Endothelial cell of umbilical vein (primary cell): ENCODE measurements at places on chromosomes 1 and 21. TPM values are rescaled to one million over a fixed set of nuclear protein-coding genes. Genes with fewer than 3 reads are reported as not detected.

GRCh38 chr1:109639841-109640184 lies 16.1 kb upstream of the GSTM4 start:
- DNase-seq = no peak
- H3K27ac ChIP-seq = no peak overlapping the region
- no peaks in the 10 kb centered on the region for H3K27me3 ChIP-seq
- H3K4me1 ChIP-seq = no peaks in the 10 kb centered on the region

GRCh38 chr1:16083486-16083885 lies 10.0 kb upstream of the FAM131C start:
- no peaks in the 10 kb centered on the region for H3K36me3 ChIP-seq
- H3K27ac ChIP-seq = no peak overlapping the region
- no peak overlapping the region for H3K4me3 ChIP-seq
- H3K27me3 ChIP-seq = no peaks in the 10 kb centered on the region
- no peaks in the 10 kb centered on the region for H3K4me1 ChIP-seq

- DNase-seq = no peak
- no peaks in the 10 kb centered on the region for H3K36me3 ChIP-seq
- no peak overlapping the region for H3K27ac ChIP-seq
- no peaks in the 10 kb centered on the region for H3K4me1 ChIP-seq
- no peak overlapping the region for H3K4me3 ChIP-seq
These were observed 82.1 kb downstream of the RRAGC start for GRCh38 chr1:38777464-38777957.

GRCh38 chr21:18451670-18452069 lies 48.1 kb upstream of the TMPRSS15 start:
- no peaks in the 10 kb centered on the region for H3K27me3 ChIP-seq
- no peaks in the 10 kb centered on the region for H3K4me1 ChIP-seq
- H3K27ac ChIP-seq = no peak overlapping the region
- no peak overlapping the region for H3K4me3 ChIP-seq

GRCh38 chr1:87180682-87181081 lies 148.0 kb upstream of the LMO4 start:
- H3K27ac ChIP-seq = no peak overlapping the region
- H3K4me1 ChIP-seq = no peaks in the 10 kb centered on the region
- H3K36me3 ChIP-seq = no peaks in the 10 kb centered on the region
- H3K4me3 ChIP-seq = no peak overlapping the region
- no peaks in the 10 kb centered on the region for H3K27me3 ChIP-seq

GRCh38 chr1:87129038-87129437 lies 199.6 kb upstream of the LMO4 start:
- H3K4me1 ChIP-seq = peaks cover 2% of the 10 kb centered on the region
- H3K27me3 ChIP-seq = peaks cover 10% of the 10 kb centered on the region
- no peak overlapping the region for H3K27ac ChIP-seq
- DNase-seq = no peak
- no peak overlapping the region for H3K4me3 ChIP-seq
- H3K36me3 ChIP-seq = no peaks in the 10 kb centered on the region

- DNase-seq = no peak
- H3K4me1 ChIP-seq = peaks cover 7% of the 10 kb centered on the region
- no peak overlapping the region for H3K4me3 ChIP-seq
- H3K36me3 ChIP-seq = peaks cover 2% of the 10 kb centered on the region
- H3K27ac ChIP-seq = no peak overlapping the region
These were observed 868.0 kb downstream of the USP25 start for GRCh38 chr21:16597753-16598152.

GRCh38 chr1:150212070-150212469 lies 23.8 kb downstream of the ANP32E start:
- H3K4me3 ChIP-seq = no peak overlapping the region
- DNase-seq = no peak
- no peaks in the 10 kb centered on the region for H3K27me3 ChIP-seq

DNA sequence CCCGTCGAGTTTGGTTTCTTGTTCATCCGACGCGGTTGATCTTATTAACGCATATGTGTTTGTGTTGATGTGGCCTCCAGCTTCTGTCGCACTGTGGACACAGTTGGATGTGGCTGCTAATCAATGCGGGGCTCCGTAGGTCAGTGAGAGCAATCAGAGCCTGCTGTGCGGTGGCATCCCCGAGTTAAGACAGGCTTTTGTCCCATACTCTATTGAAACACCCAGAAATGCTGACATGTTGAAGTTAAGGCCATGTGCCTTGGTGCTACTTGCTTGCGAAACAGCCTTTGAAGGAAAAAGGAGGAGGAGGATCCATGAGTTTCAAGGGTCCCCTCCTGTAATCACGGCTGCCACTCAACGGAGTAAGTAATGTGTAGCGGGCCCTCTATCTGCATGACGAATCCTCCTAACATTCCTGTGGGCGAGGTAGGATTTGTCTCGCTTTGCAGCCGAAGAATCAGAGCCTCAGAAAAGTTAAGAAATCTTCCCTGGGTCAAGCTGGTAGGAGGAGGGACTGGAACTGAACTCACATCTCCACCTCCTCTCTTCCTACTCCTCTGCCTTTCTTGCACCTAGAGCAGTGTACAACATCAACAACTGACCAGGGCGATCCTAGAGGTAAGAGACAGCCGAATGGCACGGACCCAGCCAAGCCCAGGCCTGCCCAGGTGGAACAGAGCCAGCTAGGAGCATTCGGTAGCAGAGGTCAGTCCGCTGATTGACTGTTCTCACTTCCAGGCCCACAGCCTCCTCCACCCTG lies 19.5 kb downstream of the PDE9A start:
- no peak for DNase-seq
- H3K27me3 ChIP-seq = no peaks in the 10 kb centered on the region
- peaks cover 3% of the 10 kb centered on the region for H3K4me1 ChIP-seq

DNA sequence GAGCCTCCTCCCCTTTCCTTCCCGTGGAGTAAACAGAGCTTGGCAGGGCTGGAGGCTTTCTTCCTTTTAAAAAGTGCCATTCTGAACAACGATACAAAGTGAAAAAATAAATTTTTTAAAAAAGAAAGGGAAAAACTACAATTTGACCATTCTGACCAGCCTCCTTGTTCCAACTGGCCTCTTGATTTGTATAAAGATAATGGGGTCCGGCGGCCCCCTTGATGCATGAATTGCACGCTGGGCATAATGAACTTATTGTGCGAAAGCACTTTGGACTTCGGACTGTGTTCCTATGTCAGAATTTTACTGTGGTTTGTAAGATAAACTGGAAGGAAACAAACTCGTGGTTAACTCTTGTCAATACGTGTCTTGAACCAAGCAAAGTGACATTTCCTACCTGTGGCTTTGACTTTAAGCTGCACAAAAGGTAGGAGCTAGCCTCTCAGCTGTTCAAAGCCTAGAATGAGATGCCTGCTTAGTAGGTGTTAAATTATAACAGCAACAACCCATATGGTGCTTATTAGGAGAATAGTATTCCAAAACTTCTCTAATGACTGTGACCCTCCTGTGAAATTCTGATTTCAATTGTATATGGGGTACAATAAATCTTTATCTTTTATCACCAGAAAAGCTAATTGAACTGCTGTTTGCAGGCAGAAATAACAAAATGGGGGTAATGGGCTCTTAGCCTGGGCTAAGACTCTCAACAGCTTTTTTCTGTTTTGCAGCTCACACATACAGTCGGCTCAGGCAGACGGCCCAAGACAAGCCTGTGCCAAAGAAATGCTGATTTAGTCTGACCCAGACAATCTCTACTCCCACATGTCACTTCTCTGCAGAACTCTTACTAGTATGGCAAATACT lies 9.3 kb downstream of the IRF2BP2 start:
- DNase-seq = peak; percentile 63
- peaks cover 50% of the 10 kb centered on the region for H3K4me1 ChIP-seq
- H3K4me3 ChIP-seq = peak overlapping the region; percentile 53
- H3K36me3 ChIP-seq = peaks cover 2% of the 10 kb centered on the region

GRCh38 chr1:241156231-241156965 lies 200.6 kb downstream of the RGS7 start:
- DNase-seq = peak; percentile 28
- no peak overlapping the region for H3K4me3 ChIP-seq
- H3K27me3 ChIP-seq = no peaks in the 10 kb centered on the region
- H3K4me1 ChIP-seq = no peaks in the 10 kb centered on the region
- H3K27ac ChIP-seq = no peak overlapping the region

DNA sequence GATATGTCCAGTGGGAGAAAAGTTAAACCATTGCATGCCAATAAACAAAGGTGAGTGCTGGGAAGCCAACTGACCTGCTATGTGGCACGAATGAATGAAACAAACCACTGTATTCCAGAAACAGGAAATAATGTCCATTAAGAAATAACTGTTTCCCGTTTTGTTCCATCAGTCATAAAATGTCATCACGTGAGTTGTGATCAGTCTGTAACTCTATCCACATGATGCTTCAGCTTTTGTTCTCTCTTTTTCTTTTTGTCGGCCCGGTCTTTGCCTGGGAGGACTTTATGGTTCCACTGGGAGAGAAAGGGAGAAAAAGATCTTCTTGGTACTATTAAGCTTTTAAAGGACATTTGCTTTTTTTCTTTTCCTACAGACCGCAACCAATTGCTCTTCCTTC lies 179.9 kb downstream of the TGFB2 start:
- no peak overlapping the region for H3K27ac ChIP-seq
- H3K4me3 ChIP-seq = no peak overlapping the region
- no peaks in the 10 kb centered on the region for H3K27me3 ChIP-seq
- H3K4me1 ChIP-seq = peaks cover 4% of the 10 kb centered on the region
- DNase-seq = peak; percentile 23

GRCh38 chr1:94702442-94702815 lies 117.7 kb upstream of the SLC44A3 start:
- H3K27ac ChIP-seq = no peak overlapping the region
- H3K4me3 ChIP-seq = no peak overlapping the region
- H3K36me3 ChIP-seq = no peaks in the 10 kb centered on the region
- H3K4me1 ChIP-seq = no peaks in the 10 kb centered on the region
- no peaks in the 10 kb centered on the region for H3K27me3 ChIP-seq

IGSF3 gene
- total RNA-seq = 0.76 and 2.2 TPM in 2 replicates

SAMD11 gene
- total RNA-seq = not detected in 2 replicates

KCNK1 gene
- total RNA-seq = 1.0 and 2.8 TPM in 2 replicates
